ENCODE measurements at places on chromosomes 11 and 22.

DNA sequence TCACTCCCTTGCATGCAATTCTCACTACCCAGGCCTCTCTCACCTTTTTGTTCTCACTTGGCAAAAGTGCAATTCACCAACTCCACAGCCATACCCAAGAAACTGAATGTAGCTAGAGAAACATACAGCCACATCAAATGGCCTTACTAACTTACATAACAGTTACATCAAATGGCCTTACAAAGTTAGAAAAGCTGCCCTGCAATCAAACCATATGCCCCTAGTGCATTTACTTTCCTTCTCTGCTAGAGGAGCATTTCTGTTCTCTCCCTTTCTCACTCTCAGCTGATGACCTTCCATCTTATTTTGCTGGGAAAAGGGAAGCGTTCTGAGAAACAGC is 10.3 kb downstream of the PRCP start:
- DNase-seq, result no peak

GRCh38 chr11:129440028-129440713 is 64.5 kb downstream of the BARX2 start:
- no peak for DNase-seq

GRCh38 chr11:100011697-100012096 is 675.4 kb upstream of the ARHGAP42 start:
- no peak for DNase-seq

DNA sequence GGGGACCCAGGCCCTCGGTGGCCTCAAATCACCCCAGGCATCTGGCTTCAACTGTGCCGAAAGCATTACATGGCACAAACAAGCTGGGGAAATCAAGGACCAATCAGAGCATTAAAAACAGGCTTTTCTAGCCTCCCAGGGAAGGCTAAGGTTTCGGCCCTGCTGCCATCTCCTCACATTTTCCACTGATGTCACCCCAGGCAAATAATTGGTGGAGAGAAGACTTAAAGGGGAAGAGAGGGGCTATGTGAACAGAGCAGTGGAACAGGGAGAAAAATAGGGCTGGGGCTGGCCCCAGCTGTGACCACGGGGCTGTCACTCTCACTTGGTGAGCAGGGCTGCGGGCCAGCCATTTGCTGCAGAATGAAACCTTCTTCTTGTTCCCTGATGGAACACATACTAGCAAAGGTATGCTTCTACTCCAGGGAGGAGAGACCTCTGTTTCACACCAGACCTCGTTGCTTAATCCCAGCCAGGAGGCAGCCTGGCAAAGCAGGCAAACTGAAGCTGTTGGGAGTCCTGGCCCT is 581.3 kb downstream of the SOX6 start:
- no peak for DNase-seq

GRCh38 chr11:119461229-119461963 is 38.4 kb upstream of the THY1 start:
- no peak for DNase-seq

GRCh38 chr11:46118702-46119351 is 2.4 kb downstream of the PHF21A start:
- no peak for DNase-seq

DNA sequence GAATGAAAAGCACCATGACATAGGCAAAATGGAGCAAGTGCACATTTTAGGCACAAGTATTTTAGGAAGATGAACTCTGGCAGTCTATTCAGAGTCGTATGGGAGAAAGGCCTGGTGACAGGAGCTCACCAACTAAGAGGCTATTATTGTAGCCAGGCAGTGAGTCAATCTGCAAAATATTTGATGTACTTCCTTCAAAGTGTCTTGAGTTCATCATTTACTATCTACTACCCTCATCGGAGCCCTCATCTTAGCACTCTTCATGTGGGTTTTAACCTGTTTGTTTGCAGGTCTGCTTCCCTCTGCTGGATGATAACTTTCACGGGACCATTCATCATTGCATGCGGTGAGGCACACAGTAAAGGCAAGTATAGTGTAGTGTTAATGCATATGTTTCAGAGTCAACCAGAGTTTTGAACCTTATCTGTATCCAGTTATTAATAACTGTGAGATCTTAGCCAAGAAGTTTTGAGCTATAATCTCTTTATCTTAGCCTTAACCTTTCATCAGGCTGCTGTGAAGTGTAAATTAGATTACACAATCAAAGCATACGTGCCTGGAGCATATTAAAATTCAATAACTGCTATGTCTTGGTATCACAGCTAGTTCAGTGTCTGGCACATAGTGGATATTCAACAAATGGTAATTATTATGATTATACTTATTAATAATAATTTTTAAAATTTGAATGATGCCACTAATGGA is 70.9 kb upstream of the SC5D start:
- DNase-seq, result no peak

DNA sequence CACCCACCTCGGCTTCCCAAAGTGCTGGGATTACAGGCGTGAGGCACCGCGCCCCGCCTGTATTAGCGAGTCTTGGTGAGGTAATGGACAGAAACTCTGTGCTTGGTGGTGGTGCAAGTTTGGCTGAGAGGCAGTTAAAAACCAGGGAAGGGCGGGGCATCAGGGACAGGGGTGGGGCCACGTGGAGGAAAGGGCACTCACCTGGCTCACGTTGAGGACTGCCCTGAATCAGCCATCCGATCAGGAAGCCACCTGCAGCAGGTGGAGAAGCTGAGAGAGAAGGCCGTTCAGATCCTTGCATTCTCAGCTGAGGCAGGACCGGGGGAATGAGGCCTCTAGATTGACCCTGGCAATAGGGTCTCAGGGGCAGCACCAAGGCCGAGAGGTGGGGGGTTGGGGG is 12.1 kb upstream of the CHRM1 start:
- no peak for DNase-seq

- no peak for DNase-seq
Observed at GRCh38 chr11:2759228-2760195, 59.7 kb upstream of the KCNQ1OT1 start.

GRCh38 chr22:29394931-29395581 is 6.7 kb upstream of the AP1B1 start:
- DNase-seq, result peak; percentile 74

- DNase-seq, result no peak
Observed at GRCh38 chr22:16803255-16803917, 21.8 kb downstream of the XKR3 start.

DNA sequence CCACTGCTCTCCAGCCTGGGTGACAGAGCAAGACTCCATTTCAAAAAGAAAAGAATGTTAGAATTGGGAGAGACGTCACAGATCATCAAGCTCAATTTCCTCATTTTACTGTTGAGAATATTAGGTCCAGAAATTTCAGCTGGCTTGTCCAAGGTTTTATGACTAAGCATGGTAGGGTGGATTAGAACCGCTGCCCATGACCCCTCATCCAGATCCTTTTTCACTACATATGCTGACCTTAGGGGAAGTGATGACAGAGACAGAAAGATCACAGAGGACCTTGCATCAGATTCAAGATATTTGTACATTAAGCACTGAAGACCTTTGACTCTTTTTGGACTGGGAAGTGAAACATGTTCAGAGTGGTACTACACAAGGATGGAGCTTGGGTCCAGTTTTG is 134.5 kb downstream of the ADAMTS15 start:
- no peak for DNase-seq

GRCh38 chr11:132095230-132096131 is 725.1 kb downstream of the NTM start:
- DNase-seq, result no peak

DNA sequence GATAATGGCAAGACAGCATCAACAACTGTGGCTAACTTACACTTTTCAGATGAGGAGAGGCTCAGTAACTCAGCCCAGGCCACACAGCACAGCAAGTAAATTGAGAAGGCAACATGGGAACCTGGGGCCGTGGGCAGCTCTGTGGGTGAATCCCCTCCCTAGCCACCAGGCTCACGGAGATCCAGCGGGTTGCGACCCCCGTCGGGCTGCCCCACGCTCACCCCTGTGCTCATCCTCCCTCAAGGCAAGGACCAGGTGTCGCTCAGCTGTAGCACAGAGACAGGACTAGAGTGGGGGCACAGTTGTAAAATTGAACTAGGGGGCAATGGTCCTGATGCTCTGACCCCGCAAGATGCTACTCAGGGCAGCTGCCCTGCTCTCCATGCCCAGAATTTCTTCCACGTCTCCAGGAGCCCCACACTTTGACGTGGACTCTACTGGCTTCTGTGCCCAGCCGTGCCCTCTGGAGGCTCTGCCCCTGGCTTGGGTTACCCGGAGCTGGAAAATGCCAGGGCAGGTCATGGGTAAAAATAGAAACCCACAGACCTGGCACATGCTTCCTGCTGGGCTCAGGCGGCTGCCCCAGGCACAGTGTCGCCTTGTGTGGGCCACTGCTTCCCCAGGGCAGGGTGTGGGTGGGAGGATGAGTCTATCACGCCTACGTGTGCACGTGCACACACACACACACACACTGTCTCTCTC is 9.0 kb downstream of the TUBA8 start:
- DNase-seq, result no peak

GRCh38 chr11:79541466-79541865 is 100.6 kb upstream of the TENM4 start:
- DNase-seq, result no peak

DNA sequence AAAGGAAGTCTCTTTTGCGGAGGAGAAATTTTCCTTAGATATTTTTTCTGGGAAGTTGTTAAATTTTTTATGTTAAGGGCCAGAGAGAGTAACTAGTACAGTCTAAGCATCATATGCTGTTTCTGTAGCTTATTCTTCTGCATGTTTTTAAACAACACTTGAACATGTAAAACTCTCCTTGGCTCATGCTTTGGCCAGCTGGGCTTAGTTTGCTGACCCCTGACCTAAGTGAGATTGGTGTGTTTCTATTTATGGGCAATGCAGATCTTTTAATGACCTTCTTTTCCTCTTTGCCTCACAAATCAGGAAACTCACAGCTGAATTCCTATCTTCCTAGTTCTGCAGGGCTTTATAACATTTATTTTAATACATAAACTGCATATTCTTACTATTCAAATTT is 942.5 kb downstream of the OPCML start:
- DNase-seq, result no peak

DNA sequence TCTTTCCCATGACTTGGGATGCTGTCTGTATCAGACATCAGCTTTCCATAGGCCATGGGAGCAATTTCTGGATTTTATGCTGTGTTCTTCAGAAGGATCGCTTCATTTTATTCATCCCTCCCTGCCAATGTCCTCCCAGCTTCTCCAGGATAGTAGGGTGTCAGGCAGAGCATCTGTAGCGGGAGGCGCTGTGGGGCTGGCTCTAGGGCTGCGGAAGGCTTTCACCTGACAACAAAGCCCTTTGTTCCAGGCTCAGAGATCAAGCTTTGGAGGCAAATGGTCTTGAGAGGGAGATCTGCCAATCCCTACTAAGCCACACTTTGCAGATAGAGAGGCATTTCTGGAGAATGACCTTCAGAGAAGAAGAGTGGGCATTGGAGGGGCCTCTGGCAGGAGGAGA is 29.5 kb upstream of the FTH1 start:
- no peak for DNase-seq

DNA sequence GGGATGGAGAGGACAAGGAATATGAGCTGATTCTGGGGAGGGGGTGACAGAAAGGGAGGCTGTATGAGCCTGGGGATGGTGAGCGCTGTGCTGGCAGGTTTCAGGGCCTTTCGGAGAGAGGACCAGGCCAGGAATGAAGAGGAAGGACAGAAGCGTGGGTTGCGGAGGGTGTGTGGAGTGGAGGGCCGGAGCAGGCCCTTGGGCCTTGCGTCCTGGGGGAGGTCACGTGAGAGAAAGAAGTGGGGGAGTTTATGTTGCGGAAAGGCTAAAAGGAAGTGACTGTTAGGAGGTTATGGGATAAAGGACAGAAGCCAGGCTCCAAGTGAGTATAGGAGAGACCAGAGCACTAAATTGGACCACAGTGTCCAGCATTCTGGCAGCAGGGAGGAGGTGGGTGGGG is 17.5 kb downstream of the BCR start:
- no peak for DNase-seq

DNA sequence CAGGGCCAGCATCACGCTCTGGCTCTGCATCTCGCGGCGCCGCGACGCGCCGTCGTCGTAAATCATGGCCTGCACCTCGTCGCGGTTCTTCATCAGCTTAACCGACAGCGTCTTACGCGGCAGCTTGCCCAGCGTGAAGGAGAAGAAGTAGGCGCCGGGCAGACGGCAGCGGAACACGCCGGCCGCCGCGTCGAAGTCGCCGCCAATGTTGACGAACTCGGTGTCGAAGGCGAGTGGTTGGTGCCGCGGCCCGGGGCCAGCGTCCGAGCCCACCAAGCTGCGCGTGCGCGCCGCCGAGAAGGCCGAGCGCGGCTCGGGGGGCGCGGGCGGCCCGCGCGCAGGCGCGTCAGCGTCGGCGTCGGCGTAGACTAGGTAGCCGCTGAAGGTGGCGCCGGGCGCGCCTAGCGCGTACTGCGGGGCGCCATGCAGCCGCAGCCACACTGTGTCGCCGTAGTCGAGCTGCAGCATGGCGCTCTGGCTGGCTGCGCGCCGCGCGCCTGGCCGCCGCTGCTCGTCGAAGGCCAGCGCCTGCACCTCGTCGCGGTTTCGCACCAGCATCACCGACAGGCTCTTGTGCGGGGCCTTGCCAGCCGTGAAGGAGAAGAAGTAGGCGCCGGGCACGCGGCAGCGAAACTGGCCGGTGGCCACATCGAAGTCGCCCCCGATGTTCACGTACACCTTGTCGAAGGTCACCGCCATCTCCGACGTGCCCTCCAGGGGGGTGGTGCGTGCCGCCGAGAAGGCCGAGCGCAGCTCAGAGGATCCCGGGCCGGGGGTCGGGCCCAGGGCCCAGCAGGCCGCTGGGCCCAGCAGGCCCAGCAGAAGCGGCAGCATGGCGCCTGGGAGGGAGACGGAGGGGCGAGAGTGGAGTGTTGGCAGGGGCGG is 3.7 kb downstream of the FAM180B start:
- no peak for DNase-seq

DNA sequence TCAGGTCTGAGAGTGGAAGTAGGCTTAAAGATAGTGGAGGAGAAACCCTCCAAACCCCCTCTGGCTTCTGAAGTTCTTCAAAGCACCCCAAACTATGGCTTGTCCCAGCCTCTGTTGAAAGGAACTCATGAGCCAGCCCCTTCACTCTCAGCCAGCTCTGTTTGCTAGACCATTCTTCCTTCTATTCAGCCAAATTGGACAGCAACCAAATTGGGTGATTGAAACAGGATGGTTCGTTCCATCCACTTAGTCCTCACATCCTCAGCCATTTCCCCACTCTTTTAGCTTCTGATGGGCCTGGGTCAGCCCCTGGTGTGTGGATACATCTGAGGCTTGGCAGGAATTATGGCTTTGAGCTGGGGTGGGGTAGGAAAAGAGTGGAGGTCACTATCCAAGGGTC is 4.5 kb downstream of the HTR3A start:
- no peak for DNase-seq

DNA sequence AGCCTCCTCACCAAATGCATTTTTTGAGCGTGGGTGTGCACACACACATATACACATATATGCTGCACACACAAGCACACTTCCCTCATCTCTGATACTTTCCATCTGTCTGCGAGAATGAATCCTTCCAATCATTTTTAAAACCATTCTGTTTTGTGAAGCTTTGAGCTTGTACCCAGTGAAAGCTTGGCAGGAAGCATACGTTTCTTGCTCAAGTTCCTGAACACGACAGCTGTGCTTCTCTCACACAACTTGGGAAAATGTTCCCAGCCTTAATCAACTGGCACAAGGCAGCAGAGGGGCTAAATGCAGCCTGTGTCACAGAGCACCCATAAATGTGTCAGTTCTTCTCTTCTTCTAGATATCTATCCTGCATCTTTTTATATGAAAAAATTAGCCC is 524.0 kb upstream of the KIRREL3 start:
- no peak for DNase-seq
